ENCODE measurements at places on chromosomes 5 and 9.

DNA sequence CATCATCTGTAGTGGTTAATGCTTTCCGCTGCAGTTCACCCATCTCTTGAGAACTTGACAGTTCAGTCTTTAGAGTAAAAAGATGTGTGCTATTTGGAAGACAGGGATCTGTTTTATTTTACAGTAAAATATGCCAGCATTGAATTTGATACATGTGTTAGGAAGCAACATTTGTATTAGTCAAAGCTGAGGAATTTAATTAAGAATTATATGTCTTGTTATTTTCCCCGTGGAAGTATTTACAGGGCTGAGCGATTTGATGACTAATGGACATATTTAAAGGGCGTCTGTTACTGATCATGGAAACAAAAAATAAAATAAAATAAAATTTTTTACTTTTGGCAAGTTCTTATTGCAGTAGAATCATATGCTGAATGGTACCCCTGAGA, 101.3 kb downstream of the PAM start:
- peak; percentile 56 for DNase-seq

GRCh38 chr5:123598028-123598689, 86.2 kb downstream of the CSNK1G3 start:
- no peak for DNase-seq

DNA sequence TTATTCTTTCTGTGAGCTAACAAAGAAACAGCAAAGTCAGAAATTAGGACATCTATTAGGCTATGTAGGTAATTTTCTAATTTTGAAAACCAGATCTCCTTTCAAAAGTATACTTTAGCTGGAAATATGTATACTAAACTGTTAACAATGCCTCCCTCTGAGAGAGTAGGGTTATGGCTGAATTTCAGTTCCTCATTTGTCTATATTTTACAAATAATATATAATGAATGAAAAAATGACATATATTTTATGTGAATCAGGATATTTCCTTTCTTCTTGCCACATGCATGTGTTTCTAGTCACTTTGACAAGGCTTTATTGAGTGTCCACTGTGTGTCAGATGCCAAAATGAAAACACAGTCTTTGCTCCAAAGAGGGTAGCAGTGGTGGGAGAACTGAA, 15.4 kb downstream of the HACD4 start:
- no peak for DNase-seq

GRCh38 chr9:114761523-114761922, 44.3 kb downstream of the TNFSF15 start:
- no peak for DNase-seq

GRCh38 chr5:74316064-74316603, 324.4 kb downstream of the ENC1 start:
- peak; percentile 92 for DNase-seq

DNA sequence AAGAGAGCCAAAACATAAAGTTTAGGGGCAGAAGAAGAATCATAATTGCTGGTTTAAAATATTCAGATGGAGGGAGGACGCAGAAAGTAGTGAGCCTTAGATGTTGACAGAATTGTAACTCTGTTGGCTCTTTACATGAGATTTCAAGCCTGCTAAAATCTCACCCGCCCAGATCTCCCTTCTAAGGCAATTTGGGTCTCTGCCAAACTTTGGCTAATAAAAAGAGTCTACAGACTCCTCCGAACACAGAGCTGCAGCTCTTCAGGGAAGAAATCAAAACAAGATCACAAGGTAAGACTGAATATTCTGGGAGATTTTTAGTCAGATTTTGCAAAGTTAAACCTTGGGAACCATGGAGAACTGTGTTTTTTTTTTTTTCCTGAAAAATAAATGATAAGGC, at the start of gene IL33:
TSS of gene IL33 (plus strand) at position 246 of the 400 bp plus-strand sequence. CDS start 25,888 bp downstream, outside the sequence.
- DNase-seq = no peak

- no peak for DNase-seq
Observed at GRCh38 chr5:109089191-109089590, 320.6 kb downstream of the PJA2 start.

DNA sequence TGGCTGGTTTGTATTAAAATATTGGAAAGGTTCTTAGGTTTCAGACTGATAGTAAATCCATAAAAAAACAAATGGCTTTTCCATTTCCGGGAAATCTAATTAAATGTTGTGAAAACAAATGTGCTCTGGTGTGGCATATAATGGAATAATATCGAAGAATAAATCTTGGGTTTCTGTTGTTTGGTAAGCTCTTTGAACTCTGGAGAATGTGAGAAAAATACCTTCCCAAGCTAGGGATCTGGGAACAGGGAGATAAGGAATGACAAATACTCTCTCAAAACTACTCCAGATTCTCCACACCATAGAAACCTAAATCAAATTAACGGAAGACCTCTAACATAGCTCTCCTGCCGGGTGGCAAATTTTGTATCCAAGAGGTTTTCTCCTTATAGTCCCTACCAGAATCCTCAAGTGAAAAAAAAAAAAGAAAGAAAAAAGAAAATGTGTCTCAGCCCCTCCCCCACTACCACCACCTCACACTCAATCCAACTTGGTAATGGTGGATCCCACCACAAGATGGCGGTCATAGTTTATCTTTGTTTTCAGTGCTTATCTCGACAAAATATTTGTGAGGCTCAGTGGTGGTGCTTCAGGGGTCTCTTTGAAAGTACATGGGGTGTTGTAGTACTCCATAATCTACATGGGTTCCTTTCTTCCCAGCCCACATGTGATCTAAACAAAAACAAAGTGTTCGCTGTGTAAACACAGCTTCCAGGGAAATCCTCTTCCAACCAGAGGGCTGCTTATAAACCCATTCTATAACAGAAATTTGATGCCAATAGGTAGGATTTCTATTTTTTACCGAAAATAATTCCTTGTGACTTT, 54.5 kb upstream of the FST start:
- DNase-seq = no peak

DNA sequence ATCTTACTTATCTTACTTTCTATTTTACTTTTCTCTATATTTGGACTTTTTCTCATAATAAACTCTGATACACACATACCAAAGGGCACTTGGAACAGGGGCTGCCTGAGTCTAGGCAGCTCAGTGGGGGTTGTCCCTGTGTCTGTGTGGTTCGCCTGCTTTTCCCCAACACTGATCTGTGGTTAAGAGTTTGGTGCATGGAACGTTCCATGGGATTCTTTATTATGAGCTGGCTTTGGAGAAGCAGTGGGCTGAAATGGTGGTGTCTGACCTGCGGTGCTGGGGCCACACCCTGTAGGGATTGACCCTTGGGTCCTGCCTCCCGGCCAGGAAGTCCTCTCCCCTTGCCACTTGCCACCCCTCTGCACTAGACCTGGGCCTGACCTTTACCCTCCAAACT, 47.4 kb downstream of the ANKRD33B start:
- no peak for DNase-seq

GRCh38 chr5:17018871-17019270, 82.8 kb upstream of the MYO10 start:
- no peak for DNase-seq

GRCh38 chr9:34576597-34577399, 12.7 kb downstream of the CNTFR start:
- DNase-seq = no peak

DNA sequence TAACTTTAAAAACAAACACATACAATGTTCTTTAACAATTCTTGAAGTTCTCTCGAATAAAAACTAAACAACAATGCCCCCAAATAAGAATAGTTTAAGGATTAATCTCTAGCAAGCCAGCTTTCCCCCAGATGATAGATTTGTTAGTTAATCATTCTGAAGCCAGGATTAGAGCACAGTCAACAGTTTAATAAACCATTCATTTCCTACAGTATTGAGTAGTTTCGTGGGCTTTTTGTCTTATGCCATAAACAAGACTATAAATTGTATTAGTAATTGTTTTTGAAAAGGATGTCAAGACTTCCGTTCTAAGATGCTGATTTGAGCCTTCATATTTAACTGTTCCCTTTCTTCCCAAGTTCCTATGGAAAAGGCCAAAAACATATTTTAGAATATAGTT, 136.6 kb downstream of the PIK3R1 start:
- no peak for DNase-seq

- no peak for DNase-seq
Observed at GRCh38 chr9:69933445-69933844, 110.2 kb upstream of the MAMDC2 start.

DNA sequence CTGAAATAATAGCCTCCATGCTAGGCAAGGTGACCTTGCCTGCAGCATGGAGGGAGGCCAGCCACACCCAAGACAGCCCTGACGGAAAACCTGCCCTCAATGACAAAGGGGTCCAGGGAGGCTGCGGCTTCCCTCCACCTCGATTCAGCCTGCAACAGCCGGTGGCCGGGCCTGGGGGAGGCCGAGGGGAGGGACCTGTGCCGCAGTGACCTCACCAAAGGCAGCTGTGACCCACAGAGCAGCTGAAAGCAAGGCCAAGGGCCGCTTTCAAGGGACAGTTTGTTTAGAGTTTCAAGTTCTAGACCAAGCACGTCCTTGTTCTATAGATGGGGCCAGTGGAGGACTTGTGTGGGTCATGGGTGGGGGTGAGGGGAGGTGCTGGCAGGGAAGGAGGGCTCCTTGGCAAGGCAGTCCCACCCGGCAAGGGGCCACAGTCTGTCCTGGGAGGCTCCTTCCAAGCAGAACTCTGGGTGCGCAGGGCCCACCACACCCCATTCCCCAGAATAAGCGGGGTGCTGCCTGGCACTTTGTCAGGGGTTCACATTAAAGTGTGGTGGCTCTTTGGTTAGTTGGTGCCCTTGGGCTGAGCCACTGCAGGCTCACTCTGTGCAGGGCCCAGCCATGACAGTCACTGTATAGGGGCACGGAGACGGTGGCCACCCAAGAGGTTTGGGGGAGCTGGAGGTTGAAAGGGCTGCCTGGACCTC, 226.5 kb downstream of the FANCC start:
- DNase-seq = no peak

- no peak for DNase-seq
Observed at GRCh38 chr9:20394969-20395368, 227.3 kb downstream of the MLLT3 start.

DNA sequence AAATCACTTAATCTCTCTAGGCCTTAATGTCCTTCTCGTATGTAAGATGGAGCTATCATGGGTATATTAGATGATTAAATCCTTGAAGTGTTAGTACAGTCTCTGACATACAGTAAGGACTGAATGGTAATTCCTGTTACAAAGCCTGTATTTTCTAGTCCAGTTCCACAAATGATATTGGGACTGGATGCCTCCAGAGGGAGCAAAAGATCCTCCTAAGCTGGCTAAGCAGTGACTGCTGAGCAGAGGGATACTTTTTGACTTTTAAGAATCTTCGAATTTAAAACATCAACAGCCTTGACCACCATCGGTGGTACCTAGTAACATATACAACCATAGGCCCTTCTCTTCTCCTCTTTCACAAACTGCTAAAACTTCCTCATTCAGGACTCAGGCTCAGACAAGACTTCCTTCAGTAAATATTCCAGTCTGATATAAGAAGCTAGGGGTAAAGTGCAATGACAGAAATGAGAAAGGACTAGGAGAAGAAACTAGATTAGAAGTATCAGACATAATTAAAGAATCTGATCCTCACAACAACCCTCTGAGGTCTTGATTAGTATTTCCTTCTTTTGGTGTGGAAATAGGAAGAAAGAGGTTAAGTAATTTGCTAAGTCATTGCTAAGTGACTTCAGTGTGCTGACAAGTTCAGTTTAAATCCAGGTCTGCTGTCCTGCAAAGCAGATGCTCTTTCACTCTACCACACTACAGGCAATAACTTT, 13.9 kb downstream of the PTAR1 start:
- no peak for DNase-seq

DNA sequence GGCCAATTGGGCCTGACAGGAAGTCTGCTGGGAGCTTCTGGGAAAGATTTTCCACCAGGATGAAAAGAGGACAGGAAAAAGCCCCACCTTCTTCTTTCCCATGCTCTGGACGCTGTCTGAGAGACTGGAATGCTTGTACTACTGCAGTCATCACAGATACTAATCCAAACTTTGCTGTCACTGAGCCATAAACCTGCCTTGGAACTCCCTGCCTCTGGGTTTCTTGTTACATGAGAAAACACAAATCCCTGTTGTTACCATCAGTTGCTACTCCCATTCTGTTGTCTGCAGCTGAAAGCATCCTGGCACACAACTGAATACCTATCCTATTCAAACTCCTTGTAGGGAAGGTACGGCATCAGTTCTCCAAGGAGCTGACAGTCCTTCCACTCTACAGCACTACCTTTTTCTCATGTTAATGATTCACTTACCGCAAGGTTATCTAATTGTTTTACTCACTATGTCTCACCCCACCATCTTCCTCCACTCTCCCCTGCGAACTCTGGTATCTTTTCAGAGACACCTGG, 167.5 kb downstream of the CDK5RAP2 start:
- peak; percentile 73 for DNase-seq

Measured in AG04449 (cell line).